ENCODE measurements at places on chromosomes 11 and 22.

DNA sequence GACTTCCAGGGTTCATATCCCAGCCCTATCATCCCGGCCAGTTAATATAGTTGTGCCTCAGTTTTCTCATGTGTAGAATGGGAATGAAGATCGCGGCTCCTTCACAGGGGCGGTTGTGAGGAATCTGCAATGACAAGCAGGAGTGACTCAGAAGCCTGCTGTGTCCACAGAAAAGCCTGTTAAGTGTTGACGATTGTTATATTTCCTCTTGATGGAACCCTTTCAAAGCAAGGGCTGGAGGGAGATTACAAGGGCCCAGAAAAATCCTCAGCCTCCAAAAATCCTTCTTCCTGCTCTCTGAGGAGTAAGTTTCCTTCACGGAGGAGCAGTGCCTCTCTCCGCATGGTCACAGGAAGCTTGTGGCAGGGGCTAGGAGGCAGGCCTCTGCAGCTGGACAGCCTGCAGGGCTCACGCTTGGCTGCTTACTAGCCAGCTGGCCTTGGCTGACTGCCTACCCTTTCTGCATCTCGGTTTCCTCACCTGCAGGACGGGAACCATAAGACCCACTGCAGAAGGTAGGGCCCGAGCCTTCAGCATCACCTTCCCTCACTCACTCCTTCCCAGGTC is 63.4 kb downstream of the CACNG2 start:
- H3K27me3 ChIP-seq, result no peaks in the 10 kb centered on the region
- DNase-seq, result no peak
- H3K36me3 ChIP-seq, result no peaks in the 10 kb centered on the region
- no peak overlapping the region for H3K27ac ChIP-seq

DNA sequence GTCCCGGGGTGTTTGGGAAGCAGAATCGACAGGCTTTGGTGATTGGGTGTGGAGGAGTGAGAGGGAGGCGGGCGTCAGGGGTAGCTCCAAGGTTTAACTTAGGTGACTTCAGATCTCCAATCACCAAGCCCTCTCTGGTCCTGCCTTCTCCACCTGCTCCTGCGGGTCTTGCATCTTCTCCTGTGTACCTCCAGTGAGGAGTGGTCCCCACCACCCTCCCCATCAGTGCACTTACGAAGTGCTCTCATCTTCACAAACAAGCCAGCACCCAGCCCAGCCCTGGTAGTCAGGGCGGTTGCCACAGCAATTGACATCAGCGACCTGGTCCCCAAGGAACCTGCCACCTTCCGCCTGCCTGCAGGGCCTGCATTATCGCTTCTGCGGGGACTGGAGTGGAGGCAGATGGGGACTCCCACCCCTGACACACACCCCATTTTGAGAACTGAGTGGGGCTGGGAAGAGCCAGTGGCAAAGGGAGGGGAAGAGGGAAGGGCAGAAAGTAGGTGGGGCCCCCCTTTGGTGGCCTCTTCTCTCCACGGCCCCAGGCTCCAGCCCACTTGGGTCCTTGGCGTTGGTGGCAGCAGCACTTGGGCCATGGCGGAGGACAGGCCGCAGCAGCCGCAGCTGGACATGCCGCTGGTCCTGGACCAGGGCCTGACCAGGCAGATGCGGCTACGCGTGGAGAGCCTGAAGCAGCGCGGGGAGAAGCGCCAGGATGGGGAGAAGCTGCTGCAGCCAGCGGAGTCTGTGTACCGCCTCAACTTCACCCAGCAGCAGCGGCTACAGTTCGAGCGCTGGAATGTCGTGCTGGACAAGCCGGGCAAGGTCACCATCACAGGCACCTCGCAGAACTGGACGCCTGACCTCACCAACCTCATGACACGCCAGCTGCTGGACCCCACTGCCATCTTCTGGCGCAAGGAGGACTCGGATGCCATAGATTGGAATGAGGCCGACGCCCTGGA is at the start of gene OMP:
TSS of gene OMP (plus strand) at position 595 of the 965 bp plus-strand sequence. CDS start at position 595, 0 bp downstream.
- DNase-seq, result no peak
- no peak within 1 kb of the TSS for H3K4me3 ChIP-seq
- H3K36me3 ChIP-seq, result no peaks in the 10 kb centered on the region
- no peaks in the 10 kb centered on the region for H3K27me3 ChIP-seq
- no peak within 1 kb of the TSS for H3K27ac ChIP-seq
- no peaks in the 10 kb centered on the region for H3K4me1 ChIP-seq

- no peaks in the 10 kb centered on the region for H3K27me3 ChIP-seq
- H3K4me1 ChIP-seq, result no peaks in the 10 kb centered on the region
- DNase-seq, result no peak
- no peak overlapping the region for H3K4me3 ChIP-seq
- H3K36me3 ChIP-seq, result no peaks in the 10 kb centered on the region
Observed at GRCh38 chr11:80844110-80844819, 1403.4 kb upstream of the TENM4 start.

GRCh38 chr11:90288212-90288821 is 65.5 kb upstream of the CHORDC1 start:
- no peaks in the 10 kb centered on the region for H3K4me1 ChIP-seq
- H3K27ac ChIP-seq, result no peak overlapping the region
- no peak overlapping the region for H3K4me3 ChIP-seq
- H3K36me3 ChIP-seq, result no peaks in the 10 kb centered on the region

- no peaks in the 10 kb centered on the region for H3K4me1 ChIP-seq
- no peak for DNase-seq
- H3K27ac ChIP-seq, result no peak overlapping the region
- H3K4me3 ChIP-seq, result no peak overlapping the region
- H3K27me3 ChIP-seq, result no peaks in the 10 kb centered on the region
Observed at GRCh38 chr11:9516113-9516512, 55.3 kb downstream of the ZNF143 start.

- no peak overlapping the region for H3K27ac ChIP-seq
- no peaks in the 10 kb centered on the region for H3K4me1 ChIP-seq
- peaks cover 6% of the 10 kb centered on the region for H3K27me3 ChIP-seq
- DNase-seq, result no peak
- H3K36me3 ChIP-seq, result no peaks in the 10 kb centered on the region
Observed at GRCh38 chr22:16933291-16934282, 74.4 kb downstream of the GAB4 start.

DNA sequence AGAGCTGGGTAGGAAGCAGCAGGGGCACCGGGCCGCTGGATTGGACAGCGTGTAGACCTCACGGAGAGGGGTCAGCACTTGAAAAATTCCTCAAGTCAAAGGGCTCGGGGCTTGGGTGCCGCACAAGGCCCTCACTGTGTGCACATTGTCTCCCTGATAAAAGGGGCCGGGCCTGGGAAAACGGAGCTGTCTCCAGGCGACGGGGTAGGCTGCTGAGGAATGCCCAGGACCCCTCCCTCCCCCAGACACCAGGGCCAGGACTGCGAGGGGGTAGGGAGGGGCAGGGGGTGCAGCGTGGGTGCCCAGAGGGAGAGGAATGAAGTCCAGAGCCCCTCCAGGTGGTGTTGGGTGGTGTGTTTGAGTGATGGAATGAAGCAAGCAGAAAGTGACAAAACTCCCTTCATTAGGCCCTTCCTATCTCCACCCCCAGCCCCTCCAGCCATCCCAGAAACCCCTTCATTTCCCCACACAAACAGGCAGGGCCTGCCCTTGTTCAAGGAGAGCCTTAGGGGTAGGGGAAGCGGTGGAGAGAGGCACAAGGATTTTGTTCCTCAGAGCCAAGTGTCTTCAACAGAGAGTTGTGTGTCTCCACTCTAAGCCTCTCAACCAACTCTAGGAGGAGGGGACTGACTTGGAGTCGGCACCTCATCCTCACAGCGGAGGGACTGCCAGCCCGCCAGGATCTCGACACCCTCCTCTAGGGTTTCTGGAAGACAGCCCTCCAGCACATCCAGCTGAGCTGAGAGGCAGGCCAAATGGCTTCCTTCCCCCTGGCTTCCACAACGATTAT is 63.9 kb downstream of the SYN3 start:
- no peak for DNase-seq
- no peaks in the 10 kb centered on the region for H3K27me3 ChIP-seq
- no peaks in the 10 kb centered on the region for H3K36me3 ChIP-seq
- no peaks in the 10 kb centered on the region for H3K4me1 ChIP-seq

DNA sequence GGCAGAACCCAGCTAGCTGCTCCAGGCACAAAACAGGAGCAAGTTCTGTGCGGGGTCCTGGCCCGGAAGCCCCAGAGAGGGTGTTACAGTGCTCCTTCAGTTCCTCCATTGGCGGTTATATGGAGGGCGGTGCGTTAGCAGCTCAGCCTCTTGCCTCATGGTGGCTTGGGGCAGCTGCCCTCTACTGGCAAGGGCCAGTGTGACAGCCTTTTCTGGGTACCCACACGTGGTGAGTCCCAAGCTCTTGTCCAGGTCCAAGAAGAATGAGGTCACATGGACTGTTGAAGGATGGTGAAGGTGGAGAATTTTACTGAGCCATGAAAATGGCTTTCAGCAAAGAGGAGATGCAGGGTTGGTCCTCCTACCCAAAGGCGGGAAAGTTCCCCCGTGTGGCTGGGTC is 100.5 kb downstream of the WT1 start:
- no peak overlapping the region for H3K4me3 ChIP-seq
- H3K27me3 ChIP-seq, result no peaks in the 10 kb centered on the region
- DNase-seq, result no peak
- H3K36me3 ChIP-seq, result no peaks in the 10 kb centered on the region
- no peaks in the 10 kb centered on the region for H3K4me1 ChIP-seq
- H3K27ac ChIP-seq, result no peak overlapping the region

DNA sequence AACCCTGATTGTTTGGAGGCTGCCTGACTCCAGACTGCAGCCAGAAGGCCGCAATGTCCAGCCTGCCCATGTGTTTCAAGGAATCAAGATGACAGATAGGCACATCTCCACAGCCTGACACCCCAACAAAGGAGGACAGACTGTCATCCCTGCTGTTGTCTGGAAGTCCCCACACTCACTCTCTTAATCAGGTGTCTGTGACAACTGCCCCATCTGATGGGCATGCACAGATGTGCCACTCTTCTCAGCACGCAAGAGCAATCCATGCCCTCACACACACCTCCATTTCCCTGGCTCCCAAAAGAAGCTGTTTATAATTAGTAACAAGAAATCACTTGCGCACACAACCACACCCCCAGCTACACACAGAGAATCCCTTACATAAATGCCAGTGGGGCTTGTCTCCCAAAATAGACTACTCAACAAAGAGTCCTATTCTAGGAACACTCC is 117.6 kb downstream of the C11orf58 start:
- no peaks in the 10 kb centered on the region for H3K4me1 ChIP-seq
- no peak for DNase-seq
- H3K36me3 ChIP-seq, result no peaks in the 10 kb centered on the region

DNA sequence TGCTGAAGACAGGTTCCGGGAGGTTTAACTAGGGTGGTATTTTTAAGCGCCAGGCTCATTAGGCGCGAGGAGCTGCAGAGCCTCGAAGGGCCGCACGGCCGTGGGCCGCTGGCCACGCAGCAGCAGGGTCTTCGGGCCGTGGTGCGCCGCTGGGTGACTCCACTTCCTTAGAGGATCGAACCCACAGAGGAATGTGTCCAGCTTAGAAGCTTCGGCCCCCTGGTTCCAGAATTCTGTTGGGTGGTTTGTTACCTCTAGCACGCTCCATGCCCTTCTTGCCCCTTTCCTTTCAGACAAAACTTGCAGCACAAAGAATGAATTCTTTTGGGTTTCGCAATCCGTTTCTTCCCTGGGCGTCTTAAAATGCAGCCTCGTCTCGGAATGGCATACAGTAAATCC is 773 bp upstream of the PATL1 start:
- DNase-seq, result no peak
- H3K27ac ChIP-seq, result peak overlapping the region; percentile 97
- H3K4me1 ChIP-seq, result peaks cover 23% of the 10 kb centered on the region
- no peaks in the 10 kb centered on the region for H3K27me3 ChIP-seq

GRCh38 chr22:47030881-47031627 is 268.6 kb downstream of the TBC1D22A start:
- H3K4me1 ChIP-seq, result no peaks in the 10 kb centered on the region
- H3K27ac ChIP-seq, result no peak overlapping the region
- H3K27me3 ChIP-seq, result no peaks in the 10 kb centered on the region
- no peak for DNase-seq
- H3K36me3 ChIP-seq, result no peaks in the 10 kb centered on the region
- no peak overlapping the region for H3K4me3 ChIP-seq

GRCh38 chr11:60127311-60127811 is 38.9 kb downstream of the MS4A2 start:
- peak overlapping the region; percentile 17 for H3K27ac ChIP-seq
- no peaks in the 10 kb centered on the region for H3K27me3 ChIP-seq
- no peaks in the 10 kb centered on the region for H3K36me3 ChIP-seq

DNA sequence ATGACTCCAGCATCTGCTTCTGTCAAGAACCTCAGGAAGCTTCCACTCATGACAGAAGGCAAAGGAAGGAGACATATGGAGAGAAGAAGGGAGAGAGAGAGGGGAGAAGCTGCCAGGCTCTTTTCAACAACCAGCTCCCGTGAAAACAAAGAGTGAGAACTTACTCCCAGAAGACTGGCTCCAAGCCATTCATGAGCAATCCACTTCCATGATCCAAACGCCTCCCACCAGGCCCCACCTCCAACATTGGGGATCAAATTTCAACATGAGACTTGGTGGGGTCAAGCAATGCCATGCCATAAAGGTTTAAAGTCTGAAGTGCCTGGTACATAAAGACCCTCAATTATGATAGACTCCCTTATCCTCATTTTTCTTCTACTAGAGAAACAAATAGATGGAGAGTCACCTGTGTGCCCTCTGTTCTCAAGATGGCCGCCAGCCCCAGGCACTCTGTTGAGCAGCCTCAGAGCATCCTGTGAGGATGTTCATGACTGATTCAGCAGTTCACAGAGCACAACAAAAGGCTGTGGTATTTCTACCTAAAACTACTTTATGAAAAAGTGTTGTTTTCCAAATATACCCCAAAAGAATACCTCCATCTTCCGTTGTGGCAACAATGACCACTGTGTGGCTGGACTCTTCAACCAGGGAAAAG is 69.0 kb upstream of the CRTAM start:
- DNase-seq, result no peak
- H3K27ac ChIP-seq, result no peak overlapping the region

- no peak for DNase-seq
- no peaks in the 10 kb centered on the region for H3K27me3 ChIP-seq
- no peaks in the 10 kb centered on the region for H3K4me1 ChIP-seq
- no peak overlapping the region for H3K27ac ChIP-seq
- peaks cover 92% of the 10 kb centered on the region for H3K36me3 ChIP-seq
- no peak overlapping the region for H3K4me3 ChIP-seq
Observed at GRCh38 chr11:2968341-2968900, 23.7 kb downstream of the NAP1L4 start.

DNA sequence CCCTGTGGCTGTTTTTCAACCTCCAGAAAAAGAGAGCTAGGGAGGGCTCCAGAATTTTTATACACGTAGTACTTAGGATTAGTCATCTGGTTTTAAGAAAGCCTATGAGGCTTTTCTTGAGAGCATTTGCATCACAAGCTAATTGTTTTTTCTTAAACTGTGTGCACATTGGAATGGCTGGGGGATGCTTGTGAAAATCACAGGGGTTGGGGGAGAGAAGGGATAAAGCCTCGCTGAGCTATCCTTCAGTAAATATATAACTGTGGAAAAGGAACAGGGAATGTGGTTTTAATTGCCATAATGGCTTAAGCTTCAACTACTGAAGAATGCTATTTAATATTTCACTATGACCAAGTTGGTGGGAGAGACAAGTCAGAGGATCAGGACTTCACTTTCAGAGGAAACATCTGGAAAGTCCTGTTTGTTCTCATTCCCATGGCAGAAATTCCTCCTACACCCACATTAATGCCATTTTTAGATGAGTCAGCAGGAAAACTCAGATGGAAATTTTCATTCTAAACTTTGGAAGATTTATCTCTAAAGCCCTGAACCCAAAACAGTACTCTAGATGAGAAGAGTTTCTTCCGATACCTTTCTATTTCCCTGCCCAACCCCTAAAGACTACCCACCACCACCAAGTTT is 591.3 kb downstream of the LRRC4C start:
- H3K27ac ChIP-seq, result no peak overlapping the region
- no peaks in the 10 kb centered on the region for H3K4me1 ChIP-seq
- no peak for DNase-seq
- H3K4me3 ChIP-seq, result no peak overlapping the region
- H3K36me3 ChIP-seq, result no peaks in the 10 kb centered on the region
